H1 (cell line): ENCODE measurements at places on chromosomes 16 and 17. TPM values are rescaled to one million over a fixed set of nuclear protein-coding genes. Genes with fewer than 3 reads are reported as not detected.
A peak's percentile ranks its signal among the peaks of the same experiment; 100 is the strongest.

- no peak for DNase-seq
- no peaks in the 10 kb centered on the region for H3K4me1 ChIP-seq
Observed at GRCh38 chr16:2447920-2448583, 11.9 kb upstream of the TEDC2 start.

GRCh38 chr17:48024149-48025039, 13.2 kb downstream of the COPZ2 start:
- peaks cover 2% of the 10 kb centered on the region for H3K27me3 ChIP-seq
- peak; percentile 66 for DNase-seq
- no peaks in the 10 kb centered on the region for H3K36me3 ChIP-seq
- no peaks in the 10 kb centered on the region for H3K4me1 ChIP-seq
- H3K27ac ChIP-seq: no peak overlapping the region
- peak overlapping the region; percentile 65 for H3K4me3 ChIP-seq

- no peak overlapping the region for H3K4me3 ChIP-seq
- H3K4me1 ChIP-seq: no peaks in the 10 kb centered on the region; the same call in none of the 2 replicates
- H3K36me3 ChIP-seq: no peaks in the 10 kb centered on the region
- H3K27me3 ChIP-seq: 0 out of 2 replicates have a peak, but pooled peaks cover 3% of the 10 kb centered on the region
Observed at GRCh38 chr17:17772231-17772630, 64.6 kb downstream of the SREBF1 start.

DNA sequence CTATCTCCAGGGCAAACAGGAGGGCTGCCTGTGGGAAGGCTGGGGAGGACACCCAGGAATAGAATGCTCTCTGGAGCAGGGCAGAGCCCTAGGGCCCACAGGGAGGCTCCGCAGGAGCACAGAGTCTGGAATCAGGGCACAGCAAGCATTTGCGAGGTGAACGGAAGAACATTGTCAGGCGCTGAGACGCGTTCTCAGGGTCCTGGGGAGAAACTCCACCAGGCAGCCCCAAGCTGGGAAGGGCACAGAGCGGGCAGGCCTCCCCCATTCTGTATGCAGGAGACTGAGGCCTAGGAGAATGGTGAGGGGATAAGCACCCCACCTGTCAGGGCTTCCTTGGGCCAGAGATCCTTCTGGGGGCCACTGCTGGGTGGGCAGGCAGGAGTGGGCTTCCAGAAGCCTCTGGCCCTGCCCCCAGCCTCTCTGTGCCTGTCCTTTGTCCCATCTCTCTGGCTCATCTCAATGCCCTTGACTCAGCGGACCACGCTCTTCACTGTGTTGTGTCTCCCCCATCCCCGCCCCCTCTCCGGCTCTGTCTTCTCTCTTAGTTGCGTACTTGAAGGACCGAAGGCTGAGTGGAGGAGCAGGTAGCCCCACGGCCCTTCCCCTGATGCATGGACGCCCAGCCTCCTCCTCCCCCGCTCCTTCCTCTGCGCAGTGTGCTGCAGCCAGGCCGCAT, 5.1 kb upstream of the SETD6 start:
- DNase-seq: peak; percentile 41
- no peaks in the 10 kb centered on the region; the same call in 1 of the 2 replicates for H3K4me1 ChIP-seq
- no peaks in the 10 kb centered on the region for H3K27me3 ChIP-seq
- H3K4me3 ChIP-seq: no peak overlapping the region
- no peaks in the 10 kb centered on the region for H3K36me3 ChIP-seq

GRCh38 chr17:40320756-40321523, 12.0 kb downstream of the RARA start:
- H3K36me3 ChIP-seq: no peaks in the 10 kb centered on the region
- peaks cover 23% of the 10 kb centered on the region for H3K27me3 ChIP-seq
- no peak overlapping the region for H3K4me3 ChIP-seq
- H3K27ac ChIP-seq: no peak overlapping the region

Gene MLST8
- 67.6 and 69.6 TPM in 2 replicates for total RNA-seq

DNA sequence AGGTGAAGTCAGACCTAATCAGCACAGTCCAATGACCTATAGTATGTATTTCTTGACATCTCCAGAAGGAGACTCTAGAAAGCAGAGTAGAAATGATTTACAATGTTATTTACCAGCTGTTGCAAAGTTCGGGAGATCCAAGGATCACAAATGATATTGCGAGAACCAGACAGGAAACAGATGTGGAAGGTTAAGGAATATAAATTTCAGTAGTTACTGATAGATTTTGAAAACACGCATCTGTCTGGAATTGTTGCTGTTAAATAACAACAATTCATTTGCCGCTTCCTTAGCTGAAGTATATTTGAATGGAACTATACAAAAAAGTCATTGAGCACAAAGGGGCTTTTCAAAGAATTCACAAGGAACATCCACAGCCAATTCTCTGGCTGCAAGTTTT, 72.0 kb downstream of the STXBP4 start:
- H3K36me3 ChIP-seq: no peaks in the 10 kb centered on the region; the same call in 1 of the 2 replicates
- H3K27me3 ChIP-seq: no peaks in the 10 kb centered on the region
- no peaks in the 10 kb centered on the region for H3K4me1 ChIP-seq
- H3K4me3 ChIP-seq: no peak overlapping the region
- DNase-seq: no peak
- H3K27ac ChIP-seq: no peak overlapping the region
